ENCODE measurements at places on chromosomes 7 and 10. TPM values are rescaled to one million over a fixed set of nuclear protein-coding genes. Genes with fewer than 3 reads are reported as not detected.

Gene AGR2
- not detected for total RNA-seq

Gene CC2D2B
- not detected for total RNA-seq

Gene SMO
- not detected for total RNA-seq

Gene OR6B1
- total RNA-seq: not detected

Gene UCN3
- not detected for total RNA-seq

Gene C10orf67
- not detected for total RNA-seq

Gene RNLS
- 1.7 TPM for total RNA-seq

Gene GFRA1
- not detected for total RNA-seq

Gene SPDYE3
- total RNA-seq: not detected

Gene RASA4B
- 20.0 TPM for total RNA-seq

GRCh38 chr7:45236666-45237065 is 79.1 kb downstream of the RAMP3 start:
- no peak for DNase-seq

DNA sequence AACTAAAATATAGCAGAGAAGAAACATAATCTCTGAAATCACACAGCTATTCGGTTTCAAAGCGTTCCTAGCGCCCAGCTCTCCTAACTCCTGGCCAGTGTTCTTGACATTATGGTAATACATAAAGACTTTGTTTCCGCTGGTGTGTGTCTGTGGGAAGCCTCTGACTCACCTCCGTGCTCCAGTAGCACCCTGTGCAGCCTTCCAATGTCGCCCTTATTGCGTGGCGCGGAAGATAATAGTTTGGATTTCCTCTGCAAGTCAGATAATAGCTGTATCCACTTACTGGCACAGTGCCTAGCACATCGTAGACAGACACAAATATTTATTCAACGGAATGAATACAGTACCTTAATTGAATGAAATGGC is 570 bp downstream of the BMS1 start:
- peak; percentile 38 for DNase-seq

- DNase-seq: no peak
Observed at GRCh38 chr10:60627778-60628748, 150.2 kb upstream of the CDK1 start.

- no peak for DNase-seq
Observed at GRCh38 chr7:154578336-154578735, 424.6 kb downstream of the PAXIP1 start.

- DNase-seq: no peak
Observed at GRCh38 chr10:35050568-35050967, 39.6 kb downstream of the CUL2 start.

- DNase-seq: no peak
Observed at GRCh38 chr7:18461785-18462467, 33.6 kb upstream of the HDAC9 start.

GRCh38 chr10:6044751-6045313 is 17.3 kb downstream of the IL2RA start:
- no peak for DNase-seq

- DNase-seq: no peak
Observed at GRCh38 chr7:44093102-44093641, 10.8 kb upstream of the POLM start.

DNA sequence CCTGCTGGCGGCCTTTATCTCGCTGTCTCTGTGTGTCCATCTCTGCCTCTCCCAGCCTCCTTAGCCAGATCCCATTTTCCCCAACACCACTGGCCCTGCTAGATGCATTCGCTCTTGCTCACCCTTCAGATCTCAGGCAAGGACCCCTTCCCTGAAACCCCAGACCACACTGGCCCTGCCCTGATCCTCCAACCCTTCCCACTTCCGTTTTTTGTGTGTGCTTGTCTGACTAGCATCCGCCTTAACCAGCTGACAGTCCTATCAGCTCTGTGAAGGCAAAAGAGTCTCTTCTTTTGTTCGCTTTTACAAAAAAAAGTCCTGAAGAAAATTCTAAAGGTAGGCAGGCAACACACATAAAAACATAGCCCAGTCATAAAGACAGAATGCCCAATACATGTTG is 28.7 kb downstream of the CHST15 start:
- DNase-seq: no peak

DNA sequence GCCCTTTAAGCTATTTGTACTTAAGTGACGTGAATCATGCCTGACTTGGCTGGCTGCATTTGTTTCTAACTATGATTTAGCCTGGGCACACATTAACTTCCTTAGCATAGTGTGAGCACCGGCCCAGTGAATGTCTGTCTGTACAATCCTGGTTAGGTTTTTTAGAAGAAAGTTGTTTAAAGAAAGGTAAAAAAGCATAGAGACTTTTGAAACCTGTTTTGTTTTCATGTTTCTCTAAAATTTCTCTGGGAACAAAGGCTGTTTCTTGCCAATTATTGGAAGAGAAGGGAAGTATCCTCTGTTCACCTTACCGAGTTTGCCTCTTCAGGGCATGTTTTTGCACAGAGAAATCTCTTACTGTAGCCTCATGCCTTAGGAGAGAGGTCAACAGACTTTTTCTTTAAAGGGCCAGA is 42.9 kb upstream of the MET start:
- no peak for DNase-seq

DNA sequence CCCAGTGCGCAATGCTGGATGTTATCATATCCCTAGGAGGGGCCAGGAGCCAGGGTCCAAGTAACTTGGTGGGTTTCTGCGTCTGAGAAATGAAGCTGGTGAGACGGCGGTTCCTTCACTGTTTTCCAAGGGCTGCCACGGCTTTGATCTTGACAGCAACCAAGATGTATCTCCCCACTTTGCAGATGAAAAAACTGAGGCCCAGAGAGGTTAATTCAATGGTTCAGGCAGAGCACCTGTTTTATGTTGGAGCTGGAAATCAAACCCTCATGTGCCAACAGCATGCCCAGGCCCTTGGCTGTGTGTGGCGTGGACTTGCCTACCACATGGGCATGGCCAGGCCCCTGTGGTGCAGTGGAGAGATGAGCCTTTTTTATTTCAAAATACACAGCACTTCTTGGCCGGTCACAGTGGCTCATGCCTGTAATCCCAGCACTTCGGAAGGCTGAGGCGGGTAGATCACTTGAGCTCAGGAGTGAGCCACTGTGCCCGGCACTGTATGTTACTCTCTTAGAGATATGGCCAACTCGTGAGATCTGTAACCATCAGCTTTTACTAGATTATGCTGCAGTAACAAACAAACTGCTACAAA is 225.2 kb upstream of the SH2B2 start:
- no peak for DNase-seq

- no peak for DNase-seq
Observed at GRCh38 chr7:46239846-46240245, 318.8 kb upstream of the IGFBP3 start.

GRCh38 chr10:44520651-44521050 is 135.8 kb upstream of the CXCL12 start:
- DNase-seq: no peak

- no peak for DNase-seq
Observed at GRCh38 chr7:45894665-45895062, 6.4 kb downstream of the IGFBP1 start.

- no peak for DNase-seq
Observed at GRCh38 chr7:82700741-82701140, 257.2 kb upstream of the CACNA2D1 start.

DNA sequence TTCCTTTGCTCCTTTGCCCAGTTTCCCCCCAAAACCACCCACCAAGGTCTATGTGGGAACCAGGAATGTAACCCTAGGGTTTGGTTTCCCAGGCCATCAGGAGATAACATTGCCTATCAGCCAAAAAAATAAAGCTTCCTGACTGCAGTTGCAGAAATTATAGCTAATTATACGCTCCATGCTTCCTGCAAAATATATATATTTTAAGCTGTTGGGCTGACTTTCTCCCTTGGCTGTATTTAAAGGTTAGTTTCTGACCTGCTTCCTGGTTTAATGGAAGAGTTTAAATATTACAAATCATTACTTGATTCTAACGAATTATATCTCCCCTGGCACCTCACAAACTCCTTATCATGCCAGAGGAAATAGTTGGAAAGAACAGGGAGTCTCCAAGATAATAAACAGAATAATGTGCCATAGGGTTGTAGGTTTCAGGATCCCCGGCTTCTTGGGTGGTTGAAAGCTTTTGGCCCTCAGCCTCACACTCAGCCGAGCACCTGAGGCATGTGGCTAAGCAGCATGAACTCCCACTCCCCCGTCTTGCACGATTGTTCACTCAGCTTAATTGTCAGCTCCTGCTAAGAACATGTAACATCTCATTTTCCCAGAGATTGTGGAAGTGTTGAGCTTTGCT is 79.9 kb downstream of the FZD1 start:
- no peak for DNase-seq

GRCh38 chr10:106534441-106534840 is 630.1 kb downstream of the SORCS1 start:
- DNase-seq: no peak

- no peak for DNase-seq
Observed at GRCh38 chr7:48154792-48155413, 16.4 kb upstream of the ABCA13 start.

- no peak for DNase-seq
Observed at GRCh38 chr10:72981882-72982529, 27.4 kb upstream of the PLA2G12B start.

DNA sequence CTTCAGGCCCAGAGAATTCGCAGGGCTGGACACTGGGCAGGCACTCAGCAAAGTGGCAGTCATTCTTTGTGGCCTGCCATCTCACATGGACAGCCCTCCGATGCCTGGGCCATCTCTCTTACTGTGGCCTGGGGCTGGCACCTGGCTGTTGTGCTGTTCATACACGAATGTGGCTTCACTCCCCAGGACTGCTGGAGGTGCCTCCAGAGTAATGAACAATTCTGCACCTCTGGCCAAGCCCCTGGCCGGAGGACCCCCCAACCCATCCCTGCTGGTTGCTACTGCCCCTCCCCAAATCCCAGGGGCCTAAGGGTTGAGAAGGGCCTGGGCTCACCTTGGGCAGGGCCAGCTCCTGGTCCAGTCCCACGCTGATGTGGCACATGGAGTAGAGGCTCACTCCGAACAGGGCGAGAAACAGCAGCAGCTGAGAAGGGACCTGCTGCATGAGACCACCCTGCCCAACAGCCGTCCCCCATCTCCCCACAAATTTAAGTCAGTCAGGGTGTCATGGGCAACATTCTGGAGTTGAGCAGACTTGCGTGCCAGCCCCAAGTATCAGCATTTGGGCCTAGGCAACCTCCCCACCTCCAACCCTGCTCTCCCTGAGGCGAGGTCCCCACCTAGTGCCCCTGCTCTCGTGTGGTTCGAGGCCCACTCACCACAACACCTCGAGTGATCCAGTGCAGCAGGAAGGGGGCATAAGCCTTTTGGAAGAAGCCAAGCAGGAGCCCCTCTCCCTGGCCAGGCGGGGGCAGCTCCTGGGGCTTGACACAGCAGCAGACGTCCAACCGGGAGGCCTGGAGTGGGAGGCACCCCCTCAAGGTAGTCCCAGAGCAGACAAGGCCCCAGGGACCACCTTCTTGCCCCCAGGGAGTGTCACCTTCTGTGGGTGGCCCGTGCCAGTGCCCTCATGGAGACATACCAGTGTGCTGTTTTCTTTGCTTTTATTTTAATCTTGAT is 9.4 kb downstream of the NPC1L1 start:
- no peak for DNase-seq
